ENCODE measurements at places on chromosomes 5 and 9. TPM values are rescaled to one million over a fixed set of nuclear protein-coding genes. Genes with fewer than 3 reads are reported as not detected.

Gene SH3TC2
- not detected for total RNA-seq

Gene PHF24
- not detected for total RNA-seq

Gene CCL27
- total RNA-seq: not detected

DNA sequence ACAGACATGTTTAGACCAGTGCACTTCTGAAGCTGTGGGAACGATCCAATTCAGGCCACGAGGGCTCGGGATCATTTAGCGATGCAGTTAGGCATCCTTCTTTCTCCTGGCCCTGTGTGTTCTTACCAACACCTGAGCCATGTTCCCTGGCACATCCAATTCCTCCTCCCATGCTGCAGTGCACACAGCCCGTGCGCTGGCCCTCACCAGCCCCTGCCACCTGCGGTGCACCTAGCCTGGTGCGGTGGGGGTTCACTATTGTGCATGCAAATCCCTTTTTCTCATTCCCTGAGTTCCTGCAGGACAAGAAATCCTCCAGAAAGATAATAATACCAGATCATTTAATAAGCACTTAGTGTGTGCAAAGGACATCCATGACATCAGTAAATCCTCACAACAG lies 53.5 kb downstream of the NEURL1B start:
- no peak for DNase-seq

GRCh38 chr9:38146844-38147243 lies 77.8 kb upstream of the SHB start:
- no peak for DNase-seq

All from T-cell (primary cell).